ENCODE measurements at places on chromosomes 7 and 10.

DNA sequence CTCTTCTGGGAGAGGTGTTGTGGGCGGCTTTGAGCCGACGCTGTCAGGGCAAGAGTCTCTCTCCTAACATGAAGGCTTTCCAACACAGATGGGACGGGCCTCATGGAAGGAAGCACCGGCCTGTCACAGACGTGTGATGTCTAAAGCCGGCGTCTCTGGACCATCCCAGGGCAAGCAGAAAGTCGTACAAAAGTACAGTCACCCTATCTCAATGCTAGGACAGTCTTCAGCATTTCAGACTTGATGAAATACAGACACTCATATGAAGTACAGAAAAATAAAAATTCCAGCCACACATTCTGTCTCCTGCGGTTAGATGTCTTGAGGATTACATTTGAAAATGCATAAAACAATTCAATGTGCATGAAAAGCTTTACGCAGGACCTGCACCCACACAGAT lies 30.6 kb downstream of the CYP2W1 start:
- no peak for DNase-seq

- no peak for DNase-seq
Measured at GRCh38 chr10:97686301-97686961, 610 bp downstream of the AVPI1 start.

GRCh38 chr10:30351502-30351901 lies 2.4 kb upstream of the MTPAP start:
- no peak for DNase-seq

DNA sequence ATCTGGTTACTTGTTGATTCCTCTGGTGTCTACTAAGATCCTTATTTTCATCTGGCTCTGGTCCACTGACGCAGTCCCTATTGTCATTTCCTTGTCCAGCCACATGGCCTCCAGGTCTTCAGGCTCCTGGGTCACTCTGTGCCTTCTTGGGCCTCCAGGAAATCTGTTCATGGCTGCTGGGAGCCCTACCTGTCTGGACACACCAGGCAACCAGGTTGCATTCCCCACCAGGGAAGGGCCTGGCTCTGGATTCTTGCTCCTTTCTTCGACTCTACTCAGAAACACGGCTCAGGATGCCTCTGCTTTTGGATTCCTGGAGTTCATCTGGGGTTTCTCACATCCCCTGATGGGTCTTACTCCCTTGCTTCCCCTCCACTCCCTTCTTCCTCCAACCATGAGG lies 8.0 kb upstream of the PPIF start:
- DNase-seq = no peak

DNA sequence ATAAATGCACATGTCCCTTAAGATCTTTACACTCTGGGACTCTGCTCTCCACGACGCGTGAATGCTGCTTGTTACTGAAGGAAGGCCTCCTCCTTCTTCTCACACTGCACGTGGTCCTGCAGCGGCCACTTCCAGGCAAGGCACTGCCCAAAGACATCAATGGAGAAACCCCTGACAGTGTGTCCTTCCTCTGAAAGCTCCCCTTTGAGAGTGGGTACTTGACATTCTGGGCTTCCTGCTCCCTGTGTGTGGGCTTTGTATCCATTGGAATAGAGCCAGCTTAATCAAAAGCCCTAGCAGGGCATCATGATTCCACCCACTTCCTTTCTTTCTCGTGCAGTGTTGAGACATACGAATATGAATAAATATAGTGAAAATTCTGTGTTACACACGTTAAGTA lies 69.7 kb upstream of the STK17A start:
- DNase-seq = no peak

DNA sequence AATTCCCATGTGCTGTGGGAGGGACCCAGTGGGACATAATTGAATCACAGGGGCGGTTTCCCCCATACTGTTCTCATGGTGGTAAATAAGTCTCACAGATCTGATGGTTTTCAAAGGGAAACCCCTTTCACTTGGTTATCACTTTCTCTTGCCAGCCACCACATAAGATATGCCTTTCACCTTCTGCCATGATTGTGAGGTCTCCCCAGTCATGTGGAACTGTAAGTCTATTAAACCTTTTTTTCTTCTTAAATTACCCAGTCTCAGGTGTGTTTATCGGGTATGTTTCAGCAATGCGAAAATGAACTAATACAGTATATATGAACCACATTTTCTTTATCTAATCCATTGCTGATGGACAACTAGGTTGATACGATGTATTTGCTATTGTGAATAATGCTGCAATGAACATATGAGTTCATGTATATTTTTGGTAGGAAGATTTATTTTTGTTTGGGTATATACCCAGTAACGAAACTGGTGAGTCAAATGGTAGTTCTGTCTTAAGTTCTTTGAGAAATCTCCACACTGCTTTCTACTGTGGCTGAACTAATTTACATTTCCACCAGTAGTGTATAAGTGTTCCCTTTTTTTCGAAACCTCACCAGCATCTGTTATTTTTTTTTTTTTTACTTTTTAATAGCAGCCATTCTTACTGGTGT lies 70.0 kb upstream of the HGF start:
- no peak for DNase-seq

DNA sequence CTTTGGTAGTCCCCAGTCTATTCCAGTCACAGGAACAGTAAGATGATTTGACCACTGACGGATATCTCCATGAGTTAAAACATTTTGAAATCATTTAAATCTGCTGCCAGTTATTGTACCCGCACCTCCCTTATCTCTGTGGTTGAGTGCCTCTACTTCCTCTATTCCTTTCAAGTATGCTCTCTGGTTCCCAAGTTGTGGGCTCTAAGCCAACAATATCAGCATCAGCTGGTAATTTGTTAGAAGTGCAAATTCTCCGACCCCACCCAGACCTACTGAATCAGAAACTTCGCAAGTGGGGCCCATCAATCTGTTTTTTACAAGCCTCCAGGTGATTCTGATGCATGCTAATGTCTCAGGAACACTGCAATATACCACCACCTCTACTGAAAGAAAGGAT lies 235.5 kb downstream of the CCSER2 start:
- DNase-seq = no peak

- DNase-seq = no peak
Measured at GRCh38 chr7:76364198-76364584, 5.4 kb upstream of the YWHAG start.

DNA sequence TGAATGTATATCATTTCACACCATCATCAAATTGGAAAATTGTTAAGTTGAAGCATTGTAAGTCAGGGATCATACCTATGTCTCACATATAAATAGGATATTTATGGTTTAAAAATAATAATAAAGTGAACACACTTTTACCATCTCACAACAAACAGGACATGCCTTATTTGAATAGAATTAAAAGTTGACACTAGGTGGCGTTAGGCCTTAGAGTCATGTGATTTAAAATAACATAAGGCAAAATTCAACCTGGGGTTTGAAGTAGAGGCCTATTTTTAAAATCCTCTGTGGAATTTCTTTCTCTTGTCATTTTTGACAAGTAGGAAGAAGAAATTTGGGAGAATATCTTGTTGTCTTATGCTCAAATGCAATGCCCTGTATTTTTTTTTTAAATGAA lies 184.7 kb upstream of the PCDH15 start:
- no peak for DNase-seq

GRCh38 chr7:98038731-98039130 lies 48.7 kb upstream of the OCM2 start:
- DNase-seq = no peak

DNA sequence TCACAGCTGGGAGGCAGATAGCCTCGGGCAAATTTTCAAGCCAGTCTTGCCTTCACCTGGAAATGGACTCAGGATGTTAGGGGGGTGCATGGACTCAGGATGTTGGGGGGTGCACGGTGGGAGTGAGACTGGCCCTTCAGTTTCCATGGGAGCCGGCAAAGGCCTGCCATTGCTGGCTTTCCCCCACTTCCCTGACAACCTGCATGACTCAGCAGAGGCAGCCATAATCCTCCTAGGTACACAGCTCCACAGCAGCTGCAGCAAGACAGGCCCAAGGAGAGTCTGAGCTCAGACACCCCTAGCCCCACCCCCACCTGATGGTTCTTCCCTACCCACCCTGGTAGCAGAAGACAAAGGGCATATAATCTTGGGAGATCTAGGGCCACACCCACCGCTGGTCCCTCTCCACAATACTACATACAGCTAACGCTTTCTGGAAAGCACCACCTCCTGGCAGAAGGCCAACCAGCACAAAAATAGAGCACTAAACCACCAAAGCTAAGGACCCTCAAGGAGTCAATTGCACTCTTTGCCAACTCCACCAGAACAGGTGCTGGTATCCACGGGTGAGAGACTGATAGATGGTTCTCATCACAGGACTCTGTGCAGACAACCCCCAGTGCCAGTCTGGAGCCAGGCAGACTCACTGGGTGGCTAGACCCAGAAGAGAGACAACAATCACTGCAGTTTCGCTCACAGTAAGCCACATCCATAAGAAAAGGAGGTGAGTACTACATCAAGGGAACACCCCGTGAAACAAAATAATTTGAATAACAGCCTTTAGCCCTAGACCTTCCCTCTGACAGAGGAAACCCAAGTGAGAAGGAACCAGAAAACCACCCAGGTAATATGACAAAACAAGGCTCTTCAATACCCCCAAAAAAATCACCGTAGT lies 18.3 kb downstream of the C7orf25 start:
- no peak for DNase-seq

GRCh38 chr7:82926477-82926876 lies 236.2 kb downstream of the PCLO start:
- no peak for DNase-seq

DNA sequence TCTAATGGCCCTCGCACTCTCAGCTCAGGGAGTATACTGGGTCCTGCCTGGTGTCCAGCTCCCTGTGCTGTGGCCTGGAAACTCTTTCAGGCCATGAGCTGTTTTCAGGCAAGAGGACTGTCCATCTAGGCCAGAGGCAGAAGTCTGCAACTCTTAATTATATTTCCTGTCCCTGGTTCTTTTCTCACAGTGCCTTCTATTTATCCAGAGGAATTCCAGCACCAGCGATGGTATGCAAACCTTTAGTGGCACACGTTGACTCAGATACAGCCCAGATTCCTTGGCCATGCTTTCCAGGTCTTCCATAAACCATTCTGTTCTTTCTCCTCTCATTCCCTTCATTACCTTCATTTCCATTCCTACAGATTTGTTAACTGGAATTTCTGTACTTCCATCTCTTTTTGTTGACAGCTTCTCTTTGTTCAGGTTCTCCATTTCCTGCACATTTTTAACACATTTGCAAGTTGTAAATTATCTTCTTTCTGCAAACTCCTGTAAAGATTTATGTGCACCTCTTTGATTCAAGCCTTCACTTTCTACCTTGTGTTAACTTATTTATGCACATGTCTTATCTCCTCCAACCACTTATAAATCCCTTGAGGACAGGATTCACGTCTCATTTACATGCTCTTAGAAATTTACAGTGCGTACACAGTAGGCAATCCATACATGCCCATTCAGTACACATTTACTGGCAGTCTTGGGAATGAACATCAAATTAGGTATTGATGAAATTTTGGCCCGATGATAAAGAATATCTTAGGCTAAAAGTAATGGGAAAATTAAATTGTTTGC lies 172.1 kb downstream of the CELF2 start:
- DNase-seq = no peak

- no peak for DNase-seq
Measured at GRCh38 chr7:32250003-32250402, 179.8 kb upstream of the PDE1C start.

DNA sequence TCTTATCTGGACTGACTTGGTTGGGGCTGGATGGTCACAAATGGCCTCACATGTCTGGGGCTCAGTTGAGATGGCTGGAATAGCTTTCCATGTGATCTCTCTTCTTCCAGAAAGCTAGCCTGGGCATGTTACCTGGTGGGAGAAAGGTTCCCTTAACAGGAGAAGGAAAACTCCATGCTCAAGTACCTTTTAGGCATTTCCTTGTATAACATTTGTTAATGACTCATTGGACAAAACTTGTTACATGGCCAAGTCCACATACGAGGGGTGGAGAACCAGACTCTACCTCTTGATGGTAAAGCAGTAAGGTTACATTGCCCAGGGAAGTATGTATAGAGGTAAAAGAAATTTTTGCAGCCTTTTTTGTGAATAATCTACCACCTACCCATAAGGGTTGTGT lies 826.4 kb downstream of the LRMDA start:
- DNase-seq = no peak

DNA sequence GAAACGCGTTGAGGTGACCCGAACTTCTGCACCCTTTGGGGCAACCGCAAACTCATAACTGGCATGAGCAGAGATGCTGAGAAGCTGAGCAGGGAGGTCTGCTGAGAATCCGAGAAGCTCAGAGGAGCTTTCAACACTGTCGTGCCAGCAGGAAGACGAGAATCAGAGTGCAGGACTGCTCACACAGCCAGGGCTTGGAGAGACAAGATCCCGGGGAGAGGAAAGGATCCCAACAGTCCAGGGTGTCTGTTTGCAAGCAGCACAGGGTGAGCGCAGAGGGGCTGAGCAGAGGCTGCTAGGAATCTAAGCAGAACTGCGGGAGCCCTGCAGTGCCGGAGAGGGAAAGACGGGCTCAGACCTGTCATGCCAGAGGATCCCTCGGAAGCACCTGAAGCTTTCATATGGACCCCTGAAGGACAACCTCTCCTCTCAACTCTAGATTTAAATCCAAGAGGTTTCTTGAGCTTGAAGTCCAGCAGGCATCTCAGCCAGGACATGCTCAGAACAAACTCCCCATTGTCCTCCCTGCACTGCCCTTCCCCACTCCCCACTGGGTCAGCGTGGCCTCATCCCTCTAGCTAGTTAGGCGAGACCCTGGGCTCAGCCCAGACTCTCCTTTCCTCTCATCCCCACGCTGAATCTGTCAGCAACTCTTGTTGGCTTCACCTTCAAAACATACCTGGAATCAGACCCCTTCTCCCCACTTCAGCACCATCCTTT lies 40.7 kb downstream of the FOXL3 start:
- DNase-seq = no peak

GRCh38 chr7:128904381-128905197 lies 5.9 kb downstream of the KCP start:
- no peak for DNase-seq

- DNase-seq = no peak
Measured at GRCh38 chr7:110400411-110400810, 690.5 kb upstream of the LRRN3 start.

- no peak for DNase-seq
Measured at GRCh38 chr10:73763343-73763742, 18.5 kb upstream of the CHCHD1 start.

GRCh38 chr7:47543714-47544113 lies 38.2 kb downstream of the TNS3 start:
- DNase-seq = no peak

GRCh38 chr7:157425137-157425731 lies 88.4 kb downstream of the DNAJB6 start:
- no peak for DNase-seq

- no peak for DNase-seq
Measured at GRCh38 chr7:123929107-123929506, 4.1 kb downstream of the SPAM1 start.

GRCh38 chr10:25604591-25604990 lies 329.4 kb upstream of the MYO3A start:
- no peak for DNase-seq

GRCh38 chr7:126776498-126776897 lies 476.2 kb downstream of the GRM8 start:
- DNase-seq = no peak

All from NCI-H1436 treated with DMSO at 0.1 percent for 48 hours (cell line).